ENCODE measurements at places on chromosomes 4 and X.
A peak's percentile ranks its signal among the peaks of the same experiment; 100 is the strongest.

GRCh38 chr4:152936446-152937335 is 568 bp downstream of the FHDC1 start:
- DNase-seq, result peak; percentile 14

DNA sequence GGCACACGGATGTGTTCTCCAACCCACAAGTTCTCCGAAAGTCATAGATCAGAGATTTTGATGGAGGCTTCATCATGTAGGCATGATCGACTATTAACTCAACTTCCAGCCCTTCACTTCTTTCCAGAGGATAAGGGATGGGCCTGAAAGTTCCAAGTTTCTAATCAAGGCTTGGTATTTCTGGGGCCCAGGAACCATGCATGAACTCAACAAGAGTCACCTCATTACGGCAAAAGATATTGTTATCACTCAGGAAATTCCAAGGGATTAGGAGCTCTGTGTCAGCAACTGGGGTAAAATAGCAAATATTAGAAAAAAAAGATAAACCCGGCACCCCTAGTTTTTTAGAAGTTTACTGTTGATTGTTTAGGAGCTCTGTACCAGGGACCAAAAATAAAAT is 240.1 kb upstream of the PPP1R2C start:
- DNase-seq, result no peak

- DNase-seq, result no peak
Observed at GRCh38 chr4:38371391-38371851, 292.6 kb upstream of the KLF3 start.

DNA sequence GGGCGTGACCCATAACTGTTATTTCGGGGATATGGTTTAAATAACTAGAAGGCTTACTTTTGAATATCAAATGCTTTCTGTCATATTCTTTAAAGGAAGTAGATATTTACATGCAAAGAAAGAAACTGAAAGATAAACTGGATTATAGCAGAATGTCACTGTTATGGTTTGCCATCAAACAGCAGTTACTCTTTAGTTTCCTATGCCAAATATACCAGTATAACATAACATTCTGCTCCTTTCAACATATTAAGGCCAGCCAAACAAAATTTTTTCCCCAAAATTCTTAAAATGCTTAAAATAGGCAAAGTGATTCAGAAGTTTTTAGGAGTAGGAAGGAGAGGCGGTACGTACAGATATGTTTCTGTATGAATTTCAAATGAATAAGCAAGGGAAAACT is 27.0 kb downstream of the KDM6A start:
- no peak for DNase-seq

DNA sequence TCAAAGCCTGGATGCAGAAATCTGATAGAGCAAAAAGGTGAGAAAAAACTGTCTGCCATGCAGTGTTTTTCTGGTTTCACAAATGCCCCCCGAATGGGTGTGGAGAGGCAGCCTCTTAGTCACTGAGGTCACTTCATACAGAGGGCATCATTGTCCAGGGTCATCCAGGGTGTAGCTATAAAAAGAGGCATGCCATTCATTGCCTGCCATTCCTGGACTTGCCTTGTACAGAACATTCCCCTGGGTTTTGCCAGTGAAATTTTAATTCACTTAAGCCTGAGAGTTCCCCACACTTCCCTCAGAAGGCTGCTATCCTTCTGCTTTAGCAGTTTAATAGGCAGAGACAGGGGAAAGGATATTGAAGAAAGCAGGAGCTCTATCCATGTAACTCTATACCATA is 230.3 kb downstream of the UNC5C start:
- DNase-seq, result no peak

DNA sequence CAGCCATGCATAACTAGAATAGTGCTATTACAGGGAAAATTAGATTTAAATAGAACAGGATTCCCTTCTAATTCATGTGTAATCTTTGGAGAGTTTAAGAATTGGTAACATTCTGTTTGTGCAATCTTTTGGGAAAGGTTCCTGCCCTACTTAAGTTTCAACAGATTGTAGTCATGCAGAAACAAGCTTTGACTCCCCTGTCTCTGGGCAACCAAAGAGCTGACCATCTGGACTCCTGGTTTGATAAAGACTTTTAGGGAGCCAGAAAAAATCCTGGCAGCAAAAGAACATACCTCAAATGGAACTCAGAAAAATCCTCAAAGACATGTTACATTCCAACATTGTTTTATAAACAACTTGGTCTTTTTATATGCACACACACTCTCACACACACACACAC is 191.1 kb upstream of the NEIL3 start:
- no peak for DNase-seq

DNA sequence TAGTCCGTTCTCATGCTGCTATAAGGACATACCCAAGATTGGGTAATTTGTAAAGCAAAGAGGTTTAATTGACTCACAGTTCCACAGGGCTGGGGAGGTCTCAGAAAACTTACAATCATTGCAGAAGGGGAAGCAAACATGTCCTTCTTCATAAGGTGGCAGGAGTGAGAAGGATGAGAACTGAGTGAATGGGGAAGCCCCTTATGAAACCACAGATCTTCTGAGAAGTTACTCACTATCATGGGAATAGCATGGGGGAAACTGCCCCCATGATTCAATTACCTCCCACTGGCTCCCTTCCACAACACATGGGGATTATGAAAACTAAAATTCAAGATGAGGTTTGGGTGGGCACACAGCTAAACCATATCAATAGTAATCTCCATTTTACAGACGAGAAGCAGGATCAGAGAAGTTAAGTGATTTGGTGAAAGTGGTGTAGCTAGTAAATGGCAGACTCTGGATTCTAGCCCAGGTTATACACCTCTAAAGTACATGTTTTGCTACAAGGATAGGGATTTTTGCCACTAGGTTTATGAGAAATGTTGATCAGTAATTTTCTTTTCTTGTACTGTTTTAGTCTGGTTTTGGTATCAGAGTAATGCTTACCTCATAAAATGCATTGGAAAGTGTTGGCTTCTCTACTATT is 47.3 kb upstream of the C1GALT1C1 start:
- peak; percentile 12 for DNase-seq

- no peak for DNase-seq
Observed at GRCh38 chrX:122787231-122787630, 396.8 kb upstream of the GRIA3 start.

- no peak for DNase-seq
Observed at GRCh38 chr4:77731656-77732055, 87.5 kb downstream of the CNOT6L start.

DNA sequence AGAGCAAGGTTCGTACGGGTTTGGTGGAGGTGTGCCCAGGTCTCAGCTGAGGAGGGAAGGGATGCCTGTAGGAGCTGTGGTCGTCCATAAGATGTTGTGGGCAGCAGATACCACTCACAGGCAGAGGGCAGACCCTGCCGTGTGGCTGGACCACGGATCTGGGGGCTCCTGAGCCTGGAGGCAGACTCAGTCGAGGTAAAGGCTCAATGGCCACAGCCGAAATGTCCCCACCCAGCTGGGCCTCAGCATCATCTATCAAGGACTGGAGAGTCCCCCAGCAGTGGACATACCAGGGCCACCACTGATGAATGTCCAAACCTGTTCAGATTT is 98.5 kb downstream of the DHRSX start:
- no peak for DNase-seq

GRCh38 chr4:130653842-130654241 is 1557.9 kb downstream of the C4orf33 start:
- no peak for DNase-seq

GRCh38 chrX:24014388-24015018 is 12.5 kb downstream of the KLHL15 start:
- no peak for DNase-seq

DNA sequence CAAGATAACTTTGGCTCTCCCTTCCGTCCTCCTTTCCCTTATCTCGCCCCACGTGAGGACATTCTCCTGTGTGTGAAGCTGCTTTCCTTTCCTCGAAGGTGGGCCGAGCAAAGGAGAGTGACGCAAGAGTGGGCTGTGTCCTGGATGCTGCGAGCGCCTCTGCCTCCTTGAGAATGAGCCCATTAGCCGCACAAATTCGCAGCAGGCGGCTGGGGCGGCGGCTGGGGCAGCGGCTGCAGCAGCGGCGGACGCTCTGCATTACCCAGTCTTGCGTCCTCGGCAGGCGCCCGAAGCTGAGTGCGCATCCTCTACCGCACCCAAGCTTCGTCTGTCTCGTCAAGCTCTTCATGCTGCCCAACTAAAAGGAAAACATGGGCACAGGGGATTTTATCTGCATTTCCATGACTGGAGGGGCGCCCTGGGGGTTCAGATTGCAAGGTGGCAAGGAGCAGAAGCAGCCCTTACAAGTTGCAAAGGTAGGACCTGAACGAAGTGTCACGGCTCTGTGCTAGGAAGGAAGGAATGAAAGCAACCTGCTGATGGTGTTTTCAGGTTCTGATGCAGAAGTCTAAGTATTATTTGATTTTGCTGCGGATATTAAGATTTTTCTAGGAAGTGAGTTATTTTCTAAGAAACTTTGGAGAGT is at the start of gene SYNPO2:
SYNPO2 (plus strand) TSS at position 189 of the 646 bp plus-strand sequence; CDS start at position 372, 183 bp downstream.
- peak; percentile 93 for DNase-seq

- no peak for DNase-seq
Observed at GRCh38 chr4:1758306-1759121, 34.6 kb upstream of the FGFR3 start.

DNA sequence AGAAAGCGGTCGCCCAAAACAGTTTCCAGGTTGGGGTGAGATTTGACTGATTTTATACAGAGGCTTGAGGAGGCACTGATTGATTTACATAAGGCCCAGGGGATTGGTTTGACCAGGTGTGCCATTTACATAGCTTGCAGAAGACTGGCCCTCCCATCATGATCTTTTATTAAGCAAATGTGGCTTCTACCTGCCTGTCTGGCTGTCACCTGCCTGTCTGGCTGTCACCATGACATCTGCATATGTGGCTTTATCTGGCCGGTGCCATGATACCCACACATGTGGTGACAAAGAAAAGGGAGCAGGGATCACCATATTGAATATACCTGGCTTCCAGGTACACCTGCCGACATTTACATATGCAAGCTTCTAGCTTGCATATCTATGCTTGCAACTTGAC is 17.0 kb upstream of the CDS1 start:
- DNase-seq, result no peak

GRCh38 chr4:110905367-110905766 is 282.5 kb upstream of the PITX2 start:
- DNase-seq, result no peak

GRCh38 chr4:1985780-1986577 is 22.8 kb downstream of the NELFA start:
- no peak for DNase-seq

DNA sequence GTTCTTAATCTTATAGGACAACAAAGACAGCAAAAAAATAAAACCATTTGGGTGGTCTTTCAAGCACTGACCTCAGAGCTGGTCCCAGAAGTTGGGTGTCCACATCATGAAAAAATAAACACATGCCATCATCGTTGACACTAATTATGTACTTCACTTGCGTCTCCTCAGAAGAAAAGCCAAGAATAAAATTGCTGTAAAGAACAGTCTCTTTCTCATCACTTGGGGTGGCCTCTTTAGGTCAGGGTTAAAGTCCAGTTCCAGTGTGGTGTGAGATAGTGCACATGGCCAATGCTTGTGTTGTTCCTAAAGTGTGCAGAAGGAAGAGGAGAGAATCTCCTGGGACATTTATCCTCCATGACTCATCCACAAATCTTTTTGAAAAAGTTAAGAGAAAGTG is 49.5 kb upstream of the IBSP start:
- DNase-seq, result no peak

GRCh38 chr4:143178923-143179322 is 5.8 kb upstream of the USP38 start:
- no peak for DNase-seq

DNA sequence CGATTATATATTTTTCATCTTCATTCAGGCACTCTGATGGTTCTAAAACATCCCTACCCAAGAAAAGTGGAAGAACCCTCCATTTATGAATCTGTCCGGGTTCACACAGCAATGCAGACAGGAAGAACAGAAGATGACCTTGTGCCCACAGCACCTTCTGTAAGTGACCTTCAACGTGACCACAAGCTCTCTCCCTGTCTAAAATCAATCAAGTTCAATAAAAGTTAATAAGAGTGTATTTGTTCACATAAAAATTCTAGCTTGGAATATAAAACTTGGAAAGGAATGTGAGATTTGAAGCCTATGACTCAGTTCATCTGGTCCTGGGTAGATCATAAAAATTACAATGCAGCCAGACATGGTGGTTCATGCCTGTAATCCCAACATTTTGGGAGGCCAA is 36.6 kb downstream of the DAPP1 start:
- no peak for DNase-seq

DNA sequence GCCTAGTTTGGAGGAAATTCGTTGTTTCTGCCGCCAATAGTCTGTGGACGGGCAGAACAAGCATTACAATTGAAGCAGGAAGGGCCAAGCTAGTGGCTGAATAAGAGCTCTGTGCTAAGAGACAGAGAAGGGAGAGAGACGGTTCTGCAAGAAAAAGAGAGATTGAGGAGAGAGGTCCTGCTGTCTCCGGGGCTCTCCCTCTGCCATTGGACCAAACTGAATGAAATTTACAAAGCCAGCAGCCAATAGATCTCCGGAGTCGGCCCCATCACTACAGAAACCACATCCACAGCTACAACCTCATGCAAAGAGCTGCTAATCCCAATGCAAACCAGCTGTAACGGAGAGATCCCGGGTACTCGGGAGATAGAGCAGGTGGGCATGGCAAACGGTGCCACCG is at the start of gene NLGN4X:
NLGN4X (minus strand) TSS at position 148 of the 400 bp plus-strand sequence. CDS start 77,401 bp downstream, outside the sequence.
- DNase-seq, result no peak

DNA sequence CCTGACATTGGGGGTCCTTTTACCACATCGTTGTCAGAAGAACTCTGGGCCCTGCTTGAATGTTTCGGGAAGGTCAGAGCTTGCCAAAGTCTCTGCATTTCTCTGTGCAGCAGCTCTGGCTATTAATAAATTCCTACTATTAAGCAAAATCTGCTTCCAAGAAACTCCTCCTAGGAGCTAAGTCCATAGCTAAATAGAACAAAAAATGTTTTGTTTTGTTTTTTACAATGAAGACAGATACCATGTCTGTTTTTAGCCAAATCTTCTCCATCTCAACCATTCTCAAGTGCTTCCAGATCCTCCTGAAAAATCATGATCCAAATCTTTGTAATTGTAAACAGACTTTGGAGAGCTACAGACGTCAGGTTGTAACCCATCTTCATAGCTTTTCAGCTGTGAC is 161.6 kb downstream of the SPATA18 start:
- DNase-seq, result no peak

- DNase-seq, result no peak
Observed at GRCh38 chrX:84415140-84415539, 87.1 kb downstream of the HDX start.

- DNase-seq, result no peak
Observed at GRCh38 chrX:18075603-18076002, 145.1 kb downstream of the BEND2 start.

GRCh38 chrX:65420154-65420553 is 114.4 kb downstream of the LAS1L start:
- no peak for DNase-seq

DNA sequence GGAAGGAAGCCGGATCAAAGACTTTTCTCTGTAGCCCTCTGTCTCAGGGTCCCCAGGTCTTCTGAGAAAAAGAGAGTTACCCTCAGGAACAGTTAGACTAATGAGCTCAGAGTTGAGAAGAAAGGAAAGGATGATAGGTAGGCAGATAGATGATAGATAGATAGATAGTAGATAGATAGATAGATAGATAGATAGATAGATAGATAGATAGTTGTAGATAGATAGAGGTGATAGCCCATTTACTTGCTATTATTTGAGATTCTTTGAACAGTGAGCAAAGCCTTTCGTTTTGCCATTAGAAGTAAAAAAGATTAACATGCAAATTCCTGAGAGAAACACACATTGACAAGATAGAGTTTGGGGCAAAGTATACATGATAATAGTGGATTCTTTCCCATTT is 86.9 kb upstream of the KIT start:
- DNase-seq, result no peak

Data from NB4 (cell line).